ENCODE measurements at places on chromosomes 12 and 14.

GRCh38 chr12:1793426-1794210 is 26.7 kb upstream of the LRTM2 start:
- DNase-seq: no peak

DNA sequence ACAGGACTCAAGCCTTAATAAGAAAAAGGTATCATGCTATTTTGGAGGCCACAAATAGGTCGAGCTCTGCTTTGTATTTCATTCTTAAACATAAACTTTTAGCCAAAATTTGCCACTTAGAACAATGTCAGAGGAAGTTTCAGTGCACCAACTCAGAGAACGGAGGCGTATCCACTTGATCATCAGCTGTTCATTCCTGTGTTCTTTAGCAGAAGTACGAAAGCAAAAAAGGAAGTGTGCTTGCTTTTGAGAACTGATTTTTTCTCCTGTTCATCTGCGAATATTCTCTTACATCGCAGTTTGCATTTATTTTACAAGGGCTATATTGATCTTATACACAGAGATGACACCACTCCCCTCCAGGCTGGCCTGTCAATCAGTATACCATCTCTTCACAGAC is 188.6 kb upstream of the SOX5 start:
- DNase-seq: no peak

GRCh38 chr12:126534942-126535341 is 1469.7 kb downstream of the AACS start:
- DNase-seq: no peak

GRCh38 chr14:99029916-99030305 is 242.1 kb downstream of the BCL11B start:
- DNase-seq: no peak

DNA sequence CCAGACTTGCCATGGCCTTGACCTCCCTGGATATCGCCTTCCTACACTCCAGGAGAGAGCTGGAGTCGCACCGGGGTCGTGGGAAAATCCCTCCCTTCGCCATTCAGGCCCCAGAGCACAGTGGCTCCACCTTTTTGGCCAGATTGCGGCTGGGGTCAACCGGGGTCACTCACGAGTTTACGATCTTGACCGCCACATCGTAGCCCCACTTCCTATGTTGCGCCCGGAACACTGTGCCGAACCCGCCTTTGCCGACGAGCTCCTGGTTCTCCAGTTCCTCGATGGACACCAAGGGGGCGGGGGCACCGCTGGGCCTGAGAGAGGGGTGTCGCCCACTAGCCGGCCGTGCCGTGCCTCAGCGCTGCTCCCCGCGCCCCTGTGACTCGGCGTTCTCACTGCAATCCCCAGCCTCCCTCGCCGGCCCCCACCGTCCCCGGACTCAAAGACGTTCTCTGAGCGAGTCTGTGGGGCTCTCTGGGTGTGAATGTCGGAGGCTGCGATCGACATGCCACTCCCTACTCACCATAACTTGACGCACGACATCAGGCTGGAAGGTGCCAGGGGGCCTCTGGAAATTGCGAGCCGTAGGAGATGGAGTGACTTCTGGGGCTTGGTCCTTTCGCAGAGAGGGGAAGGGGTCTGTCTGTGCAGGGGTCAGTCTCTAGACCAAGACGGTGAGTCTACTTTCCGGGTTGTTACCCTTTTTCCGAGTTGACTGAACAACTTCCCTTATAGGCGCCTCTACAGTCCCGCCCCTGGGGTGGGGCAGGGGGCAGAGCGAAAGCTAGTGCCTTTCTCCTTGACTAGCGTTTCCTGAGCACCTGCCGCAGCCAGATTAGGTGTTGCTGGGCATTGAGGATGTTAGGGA is at the start of gene RIPK3:
TSS of gene RIPK3 (minus strand) at position 708 of the 868 bp plus-strand sequence. CDS start at position 543, 165 bp downstream.
- DNase-seq: peak; percentile 48

GRCh38 chr14:94612174-94612573 is at the start of gene SERPINA3:
SERPINA3 (plus strand) TSS chr14:94612391; CDS start chr14:94614442, 2,051 bp downstream.
- DNase-seq: no peak

- no peak for DNase-seq
Measured at GRCh38 chr12:21538061-21538653, 12.1 kb downstream of the SPX start.

- no peak for DNase-seq
Measured at GRCh38 chr12:31897781-31898503, 61.3 kb upstream of the RESF1 start.

- no peak for DNase-seq
Measured at GRCh38 chr12:109768901-109769670, 55.5 kb downstream of the FAM222A start.

- DNase-seq: no peak
Measured at GRCh38 chr12:31521964-31522363, 69.0 kb downstream of the DENND5B start.

All from CD14-positive monocyte (primary cell).